ENCODE measurements at places on chromosomes 2 and 18. TPM values are rescaled to one million over a fixed set of nuclear protein-coding genes. Genes with fewer than 3 reads are reported as not detected.

DNA sequence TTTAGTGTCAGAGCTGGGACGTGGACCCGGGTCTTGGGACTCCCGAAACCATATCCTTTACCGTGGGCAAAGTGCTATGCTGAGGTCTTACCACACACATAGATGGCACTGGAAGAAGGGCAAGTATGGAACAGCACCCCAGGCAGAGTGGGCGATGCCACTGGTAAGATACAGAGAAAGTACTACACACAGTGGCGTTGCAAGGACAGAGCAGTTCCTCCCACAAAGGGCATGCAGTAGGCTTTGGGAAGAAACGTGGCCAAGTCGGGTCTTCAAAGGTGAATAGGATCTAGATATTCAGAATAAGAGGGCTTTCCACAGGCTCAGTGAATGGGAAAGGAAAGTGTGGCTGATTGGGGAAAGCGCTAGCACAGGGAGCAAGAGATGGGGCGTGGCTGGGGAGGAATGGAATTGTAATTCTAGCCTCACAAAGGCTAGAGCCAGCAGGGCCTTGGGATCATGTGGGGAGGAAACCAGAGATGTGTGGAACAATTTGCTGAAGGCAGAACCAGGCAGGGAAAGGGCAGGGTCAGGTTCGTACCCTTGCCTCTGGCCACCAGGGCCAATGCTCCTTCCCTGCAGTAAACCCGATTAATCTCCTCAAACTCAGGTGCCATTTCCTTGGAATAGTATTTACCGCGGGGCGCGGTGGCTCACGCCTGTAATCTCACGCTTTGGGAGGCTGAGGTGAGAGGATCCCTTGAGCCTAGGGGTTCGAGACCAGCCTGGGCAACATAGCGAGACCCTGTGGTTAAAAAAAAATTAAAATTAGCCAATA, 36.0 kb downstream of the PCBP1 start:
- DNase-seq, result no peak

DNA sequence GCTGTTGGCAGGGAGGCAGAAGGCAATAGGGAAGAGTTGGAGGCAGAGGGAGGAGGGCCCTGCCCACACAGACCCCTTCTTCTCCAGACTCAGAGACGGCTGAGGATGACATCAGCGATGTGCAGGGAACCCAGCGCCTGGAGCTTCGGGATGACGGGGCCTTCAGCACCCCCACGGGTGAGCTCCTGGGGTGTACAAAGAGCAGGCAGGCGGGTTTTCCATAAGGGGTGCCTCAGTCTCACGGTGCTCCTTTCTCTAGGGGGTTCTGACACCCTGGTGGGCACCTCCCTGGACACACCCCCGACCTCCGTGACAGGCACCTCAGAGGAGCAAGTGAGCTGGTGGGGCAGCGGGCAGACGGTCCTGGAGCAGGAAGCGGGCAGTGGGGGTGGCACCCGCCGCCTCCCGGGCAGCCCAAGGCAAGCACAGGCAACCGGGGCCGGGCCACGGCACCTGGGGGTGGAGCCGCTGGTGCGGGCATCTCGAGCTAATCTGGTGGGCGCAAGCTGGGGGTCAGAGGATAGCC, 10.0 kb downstream of the SPEG start:
- DNase-seq, result no peak

DNA sequence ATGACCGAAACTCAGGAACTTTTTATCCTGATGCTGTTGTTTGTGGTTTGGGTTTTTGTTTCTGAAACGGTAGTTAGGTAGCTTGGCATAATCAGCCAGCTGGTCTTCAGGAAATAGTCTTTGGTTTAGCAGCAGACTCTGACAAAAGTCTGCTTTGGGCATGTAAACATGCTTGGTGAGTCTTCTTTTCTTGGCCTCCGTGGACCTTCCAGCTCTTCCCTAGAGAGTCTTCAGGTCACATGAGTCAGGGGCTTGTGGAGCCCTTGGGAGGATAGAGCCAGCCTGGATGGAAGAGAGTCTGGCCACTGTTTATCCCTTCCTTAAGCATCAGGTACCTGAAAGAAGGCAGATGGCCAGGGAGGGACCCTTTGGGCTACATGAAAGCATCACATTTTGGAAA, 154.5 kb downstream of the MGAT5 start:
- DNase-seq, result no peak

The ABCA12 gene
- total RNA-seq, result 37.8 TPM

The DPP10 gene
- not detected for total RNA-seq

- DNase-seq, result no peak
Measured at GRCh38 chr18:484749-485464, 15.6 kb downstream of the COLEC12 start.

DNA sequence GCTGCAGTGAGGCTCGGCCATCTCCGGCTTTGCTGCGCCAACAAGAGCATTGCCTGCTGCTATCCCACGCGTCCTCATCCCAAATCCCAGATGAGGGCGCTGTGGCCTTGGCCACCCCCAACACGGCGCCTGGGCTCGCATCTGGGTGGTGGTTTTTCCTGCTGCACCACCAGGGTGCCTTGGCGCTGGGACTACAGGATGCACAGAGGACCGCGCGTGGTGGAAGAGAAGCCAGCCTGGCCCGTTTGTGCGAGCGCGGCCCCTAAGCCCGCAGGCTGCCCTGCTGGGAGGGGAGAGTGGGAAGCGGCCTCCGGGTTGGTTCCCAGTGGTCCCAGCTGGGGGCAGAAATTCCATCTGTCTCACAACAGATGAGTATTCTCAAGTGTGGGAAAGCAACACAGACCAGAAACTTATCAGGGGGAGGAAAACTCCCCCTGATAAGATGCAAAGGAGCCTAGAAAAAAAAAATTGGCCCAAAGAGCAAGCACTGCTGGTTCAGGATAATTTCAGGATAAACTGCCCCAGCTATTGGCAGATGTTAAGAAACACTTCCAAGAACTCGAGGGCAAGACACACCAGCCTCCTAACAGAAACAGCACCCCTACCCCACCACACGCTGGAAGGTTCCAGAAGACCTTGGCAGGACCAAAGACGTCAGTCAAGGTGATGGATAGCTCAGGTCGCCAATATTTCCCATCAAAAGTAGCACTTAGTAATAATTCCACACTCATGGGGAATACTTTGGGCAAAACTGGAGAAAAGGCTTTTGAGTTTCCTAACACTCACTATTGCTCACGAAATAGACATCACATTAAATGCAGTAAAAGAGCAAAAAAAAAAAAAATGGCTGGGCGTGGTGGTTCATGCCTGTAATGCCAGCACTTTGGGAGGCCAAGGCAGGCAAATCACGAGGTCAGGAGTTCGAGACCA, 152.1 kb downstream of the PXDN start:
- DNase-seq, result peak; percentile 45

The FTCDNL1 gene
- 2.5 TPM for total RNA-seq

The LRP2 gene
- total RNA-seq, result 0.02 TPM

The SIX2 gene
- 1.2 TPM for total RNA-seq

- no peak for DNase-seq
Measured at GRCh38 chr2:74471332-74472065, 981 bp downstream of the MRPL53 start.

DNA sequence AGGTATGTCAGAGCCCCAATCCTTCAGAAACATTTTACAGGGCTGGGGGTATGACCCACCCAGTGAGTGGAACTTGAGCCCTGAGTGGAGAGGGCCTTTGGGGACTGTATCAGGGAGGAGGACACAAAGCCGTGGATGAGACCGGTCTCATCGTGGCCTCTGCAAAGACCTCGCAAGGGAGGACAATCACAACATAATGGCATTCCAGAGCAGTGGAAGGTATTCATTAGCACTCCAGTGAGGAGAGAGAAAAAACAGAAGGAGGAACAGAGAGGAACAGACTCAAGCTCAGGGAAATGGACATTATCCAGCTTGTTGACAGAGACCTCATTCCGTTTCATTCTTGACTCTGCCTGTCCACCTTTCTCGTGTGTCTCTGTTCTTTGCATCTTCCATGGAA, 38.8 kb upstream of the CTAGE1 start:
- no peak for DNase-seq

GRCh38 chr2:96895032-96895745, 25.3 kb upstream of the SEMA4C start:
- DNase-seq, result no peak

DNA sequence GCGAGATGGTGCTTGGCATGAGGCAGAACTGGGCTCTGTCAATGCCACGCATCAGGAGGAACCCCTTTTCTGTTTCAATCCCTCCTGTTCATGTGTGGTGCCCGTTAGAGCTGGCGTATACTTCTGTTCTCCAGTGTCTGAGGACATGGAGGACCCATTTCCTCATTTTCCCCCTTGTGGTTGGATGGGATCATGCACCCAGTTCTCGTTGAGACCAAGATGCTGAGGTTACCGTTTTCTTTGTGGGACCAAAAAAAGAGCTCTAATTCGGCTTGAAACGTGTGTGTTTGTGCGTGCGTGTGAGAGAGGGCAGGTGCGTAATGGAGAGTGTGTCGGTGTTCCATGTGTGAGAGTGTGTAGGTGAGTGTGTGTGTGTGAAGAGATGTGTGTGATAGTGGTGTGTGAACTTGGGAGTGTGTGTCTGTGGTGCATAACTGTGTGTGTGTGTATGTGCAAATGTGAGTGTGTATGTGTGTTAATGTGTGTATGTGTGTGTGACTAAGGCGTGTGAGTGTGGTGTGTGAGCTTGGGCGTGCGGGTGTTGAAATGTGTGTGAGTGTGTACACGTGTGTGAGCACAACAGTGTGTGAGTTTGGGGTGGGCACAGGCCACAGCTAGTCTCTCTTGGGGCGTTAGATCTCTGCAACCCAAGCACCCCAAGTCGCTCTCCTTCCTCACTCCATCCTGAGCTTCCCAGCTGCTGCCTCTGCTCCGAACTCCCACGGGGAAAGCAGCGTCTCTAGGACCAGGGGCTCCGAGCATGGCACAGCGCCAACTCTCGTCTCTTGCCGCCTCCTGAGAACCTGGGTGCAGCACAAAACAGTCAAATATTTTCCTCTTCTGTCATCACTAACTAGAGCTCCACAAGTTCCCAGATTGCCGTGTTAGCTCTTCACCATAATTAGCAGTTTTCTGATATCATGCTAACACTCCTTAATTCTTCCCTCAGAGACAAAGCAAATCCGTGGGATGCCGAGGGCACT, 75.8 kb downstream of the LONRF2 start:
- DNase-seq, result peak; percentile 18

The ATP6V1B1 gene
- not detected for total RNA-seq

- DNase-seq, result no peak
Measured at GRCh38 chr2:205815673-205816072, 133.4 kb downstream of the NRP2 start.

DNA sequence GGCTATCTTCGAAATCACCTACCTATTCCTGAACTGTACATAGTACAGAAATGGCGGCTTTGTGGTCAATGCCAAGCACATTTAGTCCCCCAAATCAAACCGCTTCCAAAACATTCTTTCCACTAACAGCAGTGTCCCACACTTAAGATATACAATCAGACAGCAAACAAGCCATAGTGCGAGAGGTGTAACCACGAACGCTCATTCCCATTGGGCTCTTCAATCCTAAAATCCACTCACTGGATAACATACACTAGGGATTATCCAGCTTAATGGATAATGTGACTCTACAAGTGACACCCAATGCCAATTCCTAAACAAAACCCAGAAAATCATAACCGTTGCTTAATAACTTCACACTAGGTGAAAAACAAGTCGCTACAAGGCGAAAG, 2.0 kb downstream of the XPO1 start:
- no peak for DNase-seq

GRCh38 chr2:98772536-98772935, 41.6 kb upstream of the MGAT4A start:
- DNase-seq, result peak; percentile 29

The RNF25 gene
- 58.9 TPM for total RNA-seq

- DNase-seq, result no peak
Measured at GRCh38 chr18:22935431-22935830, 2.3 kb downstream of the RBBP8 start.

The TCF23 gene
- total RNA-seq, result not detected

The NEU4 gene
- total RNA-seq, result not detected

DNA sequence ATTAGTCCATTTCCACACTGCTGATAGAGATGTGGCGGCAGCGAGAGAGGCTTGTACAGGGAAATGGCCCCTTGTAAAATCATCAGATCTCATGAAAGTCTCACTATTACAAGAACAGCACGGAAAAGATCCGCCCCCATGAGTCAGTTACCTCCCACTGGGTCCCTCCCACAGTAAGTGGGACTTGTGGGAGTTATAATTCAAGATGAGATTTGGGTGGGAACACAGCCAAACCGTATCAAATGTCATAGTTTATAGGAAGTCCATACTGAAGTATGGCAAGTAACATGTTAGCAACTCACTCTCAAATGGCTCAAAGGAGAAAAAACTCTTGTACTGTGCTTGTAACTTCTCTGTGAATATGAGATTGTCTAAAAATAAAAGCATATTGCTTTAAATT, 56.1 kb downstream of the FARP2 start:
- DNase-seq, result peak; percentile 75

The UGT1A4 gene
- 0.12 TPM for total RNA-seq

GRCh38 chr2:20532634-20533437, 86.0 kb downstream of the RHOB start:
- DNase-seq, result no peak

DNA sequence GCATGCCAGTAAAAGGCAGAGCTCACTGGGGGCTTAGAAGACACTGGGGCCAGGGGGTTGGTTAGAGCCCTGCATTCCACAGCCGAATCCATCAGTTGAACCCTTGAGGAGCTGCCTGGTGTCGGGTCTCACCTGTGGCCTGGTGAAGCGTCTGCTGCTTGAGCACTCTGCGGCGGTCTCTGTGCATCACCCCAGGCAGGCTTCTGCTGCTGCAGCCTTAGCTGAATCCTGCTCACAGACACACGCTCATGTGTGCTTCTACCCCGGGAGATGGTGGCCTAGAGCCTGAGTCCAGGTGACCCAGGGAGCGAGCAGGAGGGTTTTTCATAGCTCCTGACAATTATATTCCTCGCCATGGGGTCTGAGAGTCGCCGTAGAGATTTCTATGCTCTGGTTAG, 192.1 kb downstream of the MGAT5 start:
- no peak for DNase-seq

GRCh38 chr2:137168552-137168951, 403.2 kb downstream of the THSD7B start:
- peak; percentile 85 for DNase-seq

The SERPINB2 gene
- total RNA-seq, result 0.47 TPM

The IKZF2 gene
- total RNA-seq, result 6.0 TPM

DNA sequence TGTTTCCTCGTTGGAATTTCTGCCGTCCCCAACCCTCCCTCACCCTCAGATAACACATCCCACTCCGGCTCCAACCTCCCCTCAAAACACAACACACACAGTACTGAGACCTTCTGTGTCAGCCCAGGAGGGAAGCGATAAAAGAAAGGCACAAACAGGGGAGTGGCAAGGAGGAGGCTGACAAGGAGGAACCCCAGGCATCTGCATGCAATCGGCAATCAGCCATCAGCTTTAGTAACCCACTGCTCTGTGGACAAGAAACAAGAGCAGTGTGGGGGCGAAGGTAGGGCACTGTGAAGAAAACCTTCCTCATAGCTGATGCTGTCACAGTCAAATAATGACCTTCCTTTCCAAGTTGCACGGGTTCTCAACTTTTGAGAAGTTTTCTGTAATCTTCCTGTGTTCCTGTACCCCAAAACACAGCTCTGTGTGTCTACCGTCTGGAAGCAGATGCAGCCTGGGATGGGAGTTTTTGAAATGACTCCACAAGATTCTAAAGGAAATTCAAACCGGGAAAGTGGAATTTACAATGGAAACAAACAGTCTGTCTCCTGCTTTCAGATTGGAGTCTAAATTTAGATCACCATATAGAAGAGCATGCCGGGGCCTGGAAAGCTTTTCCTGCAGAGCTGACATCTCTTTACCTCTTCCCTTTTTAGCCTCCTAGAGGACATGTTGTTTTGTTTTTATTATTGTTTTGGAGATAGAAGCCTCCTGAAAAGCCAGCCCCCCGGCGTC, 16.4 kb upstream of the LPIN2 start:
- no peak for DNase-seq
